ENCODE measurements at places on chromosomes 4 and X.

DNA sequence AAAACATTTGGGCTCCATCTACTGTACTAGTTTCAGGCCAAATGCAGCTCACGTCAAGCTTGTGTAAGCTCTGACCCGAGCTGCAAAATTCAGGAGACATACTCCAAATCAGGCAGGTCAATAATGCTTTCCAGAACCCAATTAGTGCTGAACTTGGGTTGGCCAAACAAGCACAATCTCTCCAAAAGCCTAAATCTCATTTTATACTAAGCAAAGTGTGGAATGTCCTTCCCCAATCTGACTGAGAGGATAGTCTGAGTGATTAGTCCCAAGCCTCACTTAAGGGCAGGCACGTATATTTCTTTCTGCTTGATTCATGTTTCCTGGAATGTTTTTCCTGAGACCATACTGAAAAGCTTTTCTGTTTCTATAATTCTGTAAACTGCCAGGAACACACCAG, 79.9 kb downstream of the NKX6-1 start:
- no peak for DNase-seq

- DNase-seq: no peak
These were observed 328.5 kb upstream of the GALNTL6 start for GRCh38 chr4:171484681-171485080.

DNA sequence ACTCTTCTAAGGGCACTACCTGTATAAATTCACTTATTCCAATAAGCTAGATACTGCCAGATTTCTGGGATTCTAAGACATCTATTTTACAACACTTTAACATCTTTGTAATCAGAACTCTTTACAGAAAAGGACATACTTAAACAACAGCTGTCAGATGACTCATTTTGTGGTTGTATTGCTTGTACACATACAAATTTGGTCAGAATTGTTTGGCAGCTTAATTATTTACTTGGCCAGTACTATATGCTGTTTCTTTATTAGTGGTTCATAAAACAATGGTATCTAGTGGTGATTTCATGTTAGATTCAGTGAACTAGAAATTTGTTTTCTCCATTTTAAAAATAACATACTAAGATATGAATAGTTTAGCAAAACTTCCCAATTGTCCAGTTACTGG, 27.2 kb downstream of the PALLD start:
- peak; percentile 55 for DNase-seq

DNA sequence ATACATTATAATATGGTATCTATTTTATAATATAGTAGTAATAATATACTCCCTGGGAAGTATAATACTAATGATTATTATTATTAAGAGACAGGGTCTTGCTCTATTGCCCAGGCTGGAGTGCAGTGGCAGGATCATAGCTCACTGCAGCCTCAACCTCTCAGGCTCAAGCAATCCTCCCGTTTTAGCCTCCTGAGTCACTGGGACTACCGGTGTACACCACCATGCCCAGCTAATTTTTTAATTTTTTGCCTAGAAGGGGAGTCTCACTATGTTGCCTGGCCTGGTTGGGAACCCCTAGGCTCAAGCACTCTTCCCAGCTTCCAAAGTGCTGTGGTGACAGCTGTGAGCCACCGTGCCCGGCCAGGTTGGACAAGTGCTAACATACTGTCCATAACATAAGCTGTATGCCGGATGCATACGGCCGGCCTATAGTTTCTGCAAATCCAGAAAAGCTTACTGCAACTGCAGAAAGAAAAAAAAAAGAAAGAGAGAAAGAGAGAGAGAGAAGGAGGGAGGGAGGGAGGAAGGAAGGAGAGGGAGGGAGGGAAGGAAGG, 94.2 kb upstream of the PPP2R3B start:
- no peak for DNase-seq

DNA sequence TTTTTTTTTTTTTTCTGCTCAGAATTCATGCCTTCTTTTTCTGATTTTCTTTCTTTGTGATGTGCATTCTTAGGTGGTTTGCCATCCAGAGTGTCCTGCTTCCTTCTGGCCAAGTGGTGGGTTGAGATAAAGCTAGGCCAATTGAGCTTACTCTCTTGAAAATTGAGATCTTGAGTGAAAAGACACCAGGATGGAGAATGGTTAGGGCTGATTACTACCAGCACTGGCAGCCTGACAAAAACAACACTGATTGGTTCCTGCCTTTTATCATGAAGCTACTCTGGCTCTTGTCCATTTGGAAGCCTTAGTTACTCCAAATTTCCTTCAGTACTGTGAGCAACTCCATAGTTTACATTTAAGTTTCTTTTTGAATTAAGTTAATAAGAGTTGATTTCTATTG, 404.0 kb downstream of the PPARGC1A start:
- DNase-seq: peak; percentile 12

- DNase-seq: no peak
These were observed 161.2 kb upstream of the WDFY3 start for GRCh38 chr4:85127653-85128052.

- DNase-seq: no peak
These were observed 102.3 kb upstream of the MAB21L2 start for GRCh38 chr4:150479657-150480056.

- peak; percentile 11 for DNase-seq
These were observed 198.9 kb downstream of the FBXO8 start for GRCh38 chr4:174084542-174084941.

GRCh38 chr4:188305690-188306089, 166.4 kb downstream of the TRIML1 start:
- no peak for DNase-seq

GRCh38 chrX:153580700-153581386, 18.1 kb downstream of the CCNQ start:
- DNase-seq: no peak

DNA sequence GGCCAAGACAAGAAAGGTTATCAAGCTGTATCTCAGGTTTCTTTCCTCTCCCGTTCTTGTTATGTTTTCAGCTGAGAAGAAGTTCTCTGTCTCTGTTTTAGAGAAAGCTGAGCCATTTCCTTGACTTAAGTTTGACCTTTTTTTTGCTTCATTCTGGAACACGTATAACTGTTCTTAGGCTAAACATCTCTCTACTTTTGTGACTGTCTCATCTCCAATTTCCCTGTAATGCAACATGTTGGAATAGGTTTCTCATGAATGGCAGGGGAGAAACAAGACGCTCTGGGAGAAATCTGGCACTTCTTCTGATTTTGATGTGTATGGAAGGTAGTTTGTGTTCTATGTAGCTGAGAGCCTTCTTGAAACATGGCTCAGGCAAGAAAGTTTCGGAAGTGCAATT, 36.2 kb upstream of the SFRP2 start:
- no peak for DNase-seq

- no peak for DNase-seq
These were observed 961.2 kb downstream of the RPA4 start for GRCh38 chrX:97844943-97845342.

- DNase-seq: peak; percentile 78
These were observed 242.9 kb upstream of the GK2 start for GRCh38 chr4:79650794-79651431.

DNA sequence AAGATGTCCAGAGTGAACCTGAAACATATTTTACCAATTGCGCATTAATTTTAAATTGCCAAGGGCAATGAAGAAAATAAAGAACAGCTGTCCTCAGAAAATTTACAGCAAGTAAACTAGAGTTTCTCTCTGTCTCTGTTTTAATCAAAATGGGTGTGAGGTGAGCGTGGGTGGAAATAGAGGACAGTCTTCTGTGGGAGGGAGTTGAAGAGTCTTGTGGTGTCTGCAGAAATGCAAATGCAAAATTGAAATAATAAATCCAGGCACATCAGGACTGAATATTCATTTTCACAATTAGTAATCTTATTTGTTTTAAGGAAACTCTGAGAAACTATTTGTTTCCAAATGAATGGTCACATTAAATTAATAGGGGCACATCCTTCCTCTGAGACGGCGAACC, 192.0 kb downstream of the ARHGAP10 start:
- no peak for DNase-seq

DNA sequence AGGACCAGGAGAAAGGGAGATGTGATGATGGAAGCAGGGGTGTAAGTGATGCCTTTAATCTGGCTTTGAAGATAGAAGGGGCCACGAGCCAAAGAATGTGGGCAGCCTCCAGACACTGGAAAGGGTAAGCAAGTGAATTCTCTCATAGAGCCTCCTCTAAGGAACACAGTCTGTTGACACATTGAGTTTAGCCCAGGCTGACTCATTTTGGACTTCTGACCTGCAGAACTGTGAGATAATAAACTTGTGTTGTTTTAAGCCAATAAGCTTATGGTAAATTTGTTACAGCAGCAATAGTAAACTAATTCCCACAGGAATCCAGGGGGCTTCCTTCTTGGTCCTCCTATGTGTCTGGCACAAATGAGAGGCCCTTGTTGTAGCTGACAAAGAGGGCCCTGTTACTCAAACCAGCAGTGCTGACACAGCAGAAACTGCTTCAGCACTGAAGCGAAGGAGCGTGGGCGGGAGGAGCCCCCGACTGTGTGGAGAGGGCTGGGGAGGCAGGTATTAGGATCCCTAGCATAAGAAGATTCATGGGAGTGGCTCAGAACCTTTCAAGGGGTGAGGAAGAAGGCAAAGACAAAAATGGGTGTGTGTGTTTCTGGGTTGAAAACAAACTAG, 268.7 kb downstream of the NR3C2 start:
- no peak for DNase-seq

- no peak for DNase-seq
These were observed 216.7 kb downstream of the HS6ST2 start for GRCh38 chrX:132741689-132742088.

- peak; percentile 65 for DNase-seq
These were observed 420.5 kb downstream of the TLL1 start for GRCh38 chr4:166293556-166293955.

DNA sequence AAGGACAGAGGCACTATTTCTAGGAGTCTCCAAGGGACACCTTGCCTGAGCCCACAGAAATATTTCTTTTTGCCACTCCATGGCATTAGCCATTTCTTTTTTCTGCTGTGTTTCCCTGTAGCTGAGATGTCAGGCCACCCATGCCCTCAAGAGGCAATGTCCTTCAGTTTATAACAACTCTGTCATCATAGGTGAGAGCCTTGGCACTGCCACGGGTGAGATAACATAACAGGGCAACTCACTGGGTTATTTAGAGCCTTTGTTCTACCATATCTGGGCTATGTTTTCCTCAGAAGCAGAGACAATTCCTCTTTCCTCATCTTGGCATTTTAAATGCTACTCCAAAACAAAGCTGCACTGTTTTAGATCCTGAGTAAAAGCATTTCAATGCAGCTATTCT, 99.9 kb upstream of the MAOA start:
- DNase-seq: no peak
